ENCODE measurements at places on chromosomes 4 and X. TPM values are rescaled to one million over a fixed set of nuclear protein-coding genes. Genes with fewer than 3 reads are reported as not detected.

Gene CCSER1
- total RNA-seq = 7.2 TPM

Gene GPR34
- total RNA-seq = not detected

Gene HSFX4
- total RNA-seq = not detected

Gene NR3C2
- total RNA-seq = 5.2 TPM

Gene OTUD4
- 38.3 TPM for total RNA-seq

Gene WDFY3
- 104 TPM for total RNA-seq

Gene ZNF81
- total RNA-seq = 12.5 TPM

Gene ZIC3
- total RNA-seq = not detected

Gene PASD1
- not detected for total RNA-seq

Gene FBXW7
- total RNA-seq = 46.4 TPM

Gene PCGF3
- total RNA-seq = 93.4 TPM

Gene DDIT4L
- 6.9 TPM for total RNA-seq

Gene PTTG2
- total RNA-seq = not detected

Gene PDE5A
- 24.2 TPM for total RNA-seq

Gene GALNT7
- 35.8 TPM for total RNA-seq

Gene CYLC1
- not detected for total RNA-seq

Gene COMMD8
- 10.0 TPM for total RNA-seq

Gene NIPAL1
- total RNA-seq = 13.3 TPM

Gene LRP2BP
- total RNA-seq = 1.6 TPM

Gene P2RY10
- not detected for total RNA-seq

Gene EGFL6
- total RNA-seq = 11.3 TPM

Gene TIMM8A
- total RNA-seq = 12.2 TPM

Gene LIMCH1
- 65.2 TPM for total RNA-seq

Gene NBDY
- 47.9 TPM for total RNA-seq

Gene PKD2
- total RNA-seq = 65.5 TPM

Gene MTNR1A
- 0.80 TPM for total RNA-seq

Gene CC2D2A
- total RNA-seq = 20.9 TPM

Gene BMX
- not detected for total RNA-seq

Gene ZXDB
- total RNA-seq = 9.0 TPM

Gene MAGEA2
- total RNA-seq = not detected

Gene VCX2
- total RNA-seq = not detected

Gene TRIM61
- 2.4 TPM for total RNA-seq

Gene MAGEA4
- not detected for total RNA-seq

Gene FHIP1A
- 13.9 TPM for total RNA-seq

Gene RHOXF2B
- total RNA-seq = not detected

Gene CLDN34
- total RNA-seq = 0.84 TPM

Gene ZNF732
- 1.6 TPM for total RNA-seq

Gene GABRG1
- total RNA-seq = 0.18 TPM

Gene KCNE5
- 2.6 TPM for total RNA-seq

Gene FAM199X
- total RNA-seq = 17.5 TPM

Gene COL25A1
- 55.8 TPM for total RNA-seq

Gene ARHGAP4
- 64.4 TPM for total RNA-seq

Gene FDCSP
- total RNA-seq = 0.75 TPM

Gene ADD1
- total RNA-seq = 277 TPM

Gene CORIN
- 1.1 TPM for total RNA-seq

Gene EXOC1L
- not detected for total RNA-seq

Gene TLR7
- total RNA-seq = 0.04 TPM

Gene ANKRD50
- total RNA-seq = 73.1 TPM

Gene JCHAIN
- 0.16 TPM for total RNA-seq

Gene PIM2
- 9.3 TPM for total RNA-seq

Gene NEIL3
- total RNA-seq = 5.9 TPM

Gene TIGD4
- 0.65 TPM for total RNA-seq

Gene ERAS
- 0.33 TPM for total RNA-seq

Gene LRRC66
- total RNA-seq = 0.44 TPM

Gene PHOX2B
- total RNA-seq = not detected

Gene AWAT2
- total RNA-seq = not detected

Gene KLF8
- 9.6 TPM for total RNA-seq

Gene DDX53
- not detected for total RNA-seq
